ENCODE measurements at places on chromosomes 11 and 22.
A peak's percentile ranks its signal among the peaks of the same experiment; 100 is the strongest.

GRCh38 chr11:34647131-34647530, 26.2 kb downstream of the EHF start:
- DNase-seq = no peak

DNA sequence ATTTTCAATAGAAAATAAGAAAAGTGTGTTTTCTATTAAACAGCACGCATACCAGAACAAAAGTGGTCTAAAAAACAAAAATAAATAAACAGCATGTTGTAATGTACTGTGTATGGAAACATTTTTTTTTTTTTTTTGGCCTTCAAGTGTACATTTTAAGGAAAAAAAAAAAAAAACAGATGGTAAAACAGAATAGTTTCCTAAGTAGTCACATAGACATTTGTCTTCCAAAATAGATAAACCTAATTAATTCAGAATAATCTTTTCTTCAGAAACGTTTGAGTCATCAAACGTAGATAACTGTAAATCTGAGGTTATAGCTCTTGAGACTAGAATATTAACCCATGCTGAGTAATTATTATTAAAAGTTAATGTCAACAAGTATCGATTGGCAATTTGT, 396 bp upstream of the CFAP300 start:
- peak; percentile 6 for DNase-seq

GRCh38 chr11:92314499-92314898, 89.9 kb downstream of the FAT3 start:
- DNase-seq = no peak

- no peak for DNase-seq
Measured at GRCh38 chr11:15430381-15430780, 315.7 kb downstream of the INSC start.

- DNase-seq = no peak
Measured at GRCh38 chr11:117219455-117219854, 12.4 kb downstream of the PCSK7 start.

- no peak for DNase-seq
Measured at GRCh38 chr22:24001314-24001713, 3.9 kb downstream of the GSTT4 start.

GRCh38 chr11:66494935-66495334, 14.7 kb downstream of the DPP3 start:
- no peak for DNase-seq

DNA sequence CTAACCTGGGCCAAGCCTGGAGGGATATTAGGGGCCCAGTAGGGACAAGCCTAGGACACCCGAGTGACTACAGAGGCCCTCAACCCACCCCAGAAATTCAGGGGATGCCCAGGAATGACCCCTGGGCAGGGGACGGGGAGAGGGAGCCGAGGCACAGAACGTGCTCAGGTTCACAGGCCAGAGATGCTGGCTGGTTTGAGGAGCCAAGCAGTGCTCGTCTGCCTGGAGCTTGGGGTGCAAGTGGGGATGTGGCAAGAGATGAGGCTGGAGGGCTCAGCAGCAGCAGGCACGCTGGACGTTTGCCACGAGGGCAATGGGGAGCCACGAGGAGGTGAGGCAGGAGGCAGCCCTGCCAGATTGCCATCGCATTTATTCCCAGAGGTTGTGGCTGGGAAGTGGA, 34.0 kb upstream of the EMID1 start:
- no peak for DNase-seq

DNA sequence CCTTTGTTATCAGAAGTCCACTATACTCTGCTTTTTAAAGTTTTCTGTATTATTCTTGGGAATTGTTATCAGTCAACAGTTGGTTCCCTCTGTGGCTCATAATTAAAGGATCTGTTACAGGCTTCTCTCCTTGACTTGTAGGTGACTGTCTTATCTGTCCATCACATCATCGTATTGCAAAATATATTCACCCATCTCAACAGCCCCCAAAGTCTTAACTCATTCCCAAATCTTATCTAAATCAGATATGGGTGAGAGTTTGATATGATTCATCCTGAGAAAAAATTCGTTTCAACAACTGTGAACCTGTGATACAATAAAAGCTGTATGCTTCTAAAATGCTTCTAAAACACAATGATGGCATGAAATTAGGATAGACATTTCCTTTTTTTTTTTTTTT, 1245.6 kb upstream of the RAG2 start:
- no peak for DNase-seq

GRCh38 chr11:120936356-120936755, 87.5 kb upstream of the TBCEL start:
- DNase-seq = no peak

GRCh38 chr22:48943567-48944432, 883.9 kb downstream of the BRD1 start:
- no peak for DNase-seq

DNA sequence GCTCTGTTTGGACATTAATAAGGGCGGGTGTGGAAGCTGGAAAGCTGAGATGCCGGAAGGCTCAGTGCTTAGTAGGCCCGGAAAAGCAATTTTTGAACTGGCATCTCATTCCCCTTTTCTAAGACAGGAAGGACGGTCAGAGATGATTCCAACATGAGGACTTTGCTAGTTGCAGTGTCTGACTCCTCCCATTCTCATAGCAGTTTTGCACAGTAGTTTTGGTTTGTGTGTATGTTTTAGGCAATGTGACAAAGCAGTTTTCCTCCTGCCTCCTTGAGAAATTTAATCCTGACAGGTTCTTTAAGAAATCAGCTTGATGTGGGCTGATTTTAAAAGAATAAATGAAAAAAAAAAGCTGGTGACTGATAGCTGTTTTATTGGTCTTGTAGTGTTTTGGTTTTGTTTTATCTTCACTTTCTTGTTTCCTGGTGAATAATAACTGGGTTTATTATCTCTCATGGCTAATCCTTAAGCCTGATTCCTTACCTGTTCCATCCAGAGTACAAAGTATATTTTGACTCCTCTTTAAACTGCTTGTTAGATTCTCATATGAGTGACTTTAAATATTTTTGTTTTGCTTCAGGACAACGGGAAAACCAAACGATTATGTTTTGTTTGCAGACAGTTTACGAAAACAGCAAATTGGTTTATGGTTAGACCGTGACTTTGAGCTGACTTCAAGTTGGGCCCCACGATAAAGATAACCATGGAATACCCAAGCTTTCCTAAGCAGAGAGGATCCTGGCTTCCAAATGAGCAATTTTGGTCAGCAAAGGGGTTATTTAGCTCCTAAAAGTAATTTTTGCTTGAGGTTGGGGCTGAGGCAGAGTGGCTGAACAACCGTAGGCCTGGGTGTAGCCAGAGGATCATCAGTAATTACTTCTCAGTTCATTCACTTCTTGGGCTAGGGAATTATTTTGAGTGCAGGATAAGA, 3.4 kb downstream of the PTPRJ start:
- no peak for DNase-seq

DNA sequence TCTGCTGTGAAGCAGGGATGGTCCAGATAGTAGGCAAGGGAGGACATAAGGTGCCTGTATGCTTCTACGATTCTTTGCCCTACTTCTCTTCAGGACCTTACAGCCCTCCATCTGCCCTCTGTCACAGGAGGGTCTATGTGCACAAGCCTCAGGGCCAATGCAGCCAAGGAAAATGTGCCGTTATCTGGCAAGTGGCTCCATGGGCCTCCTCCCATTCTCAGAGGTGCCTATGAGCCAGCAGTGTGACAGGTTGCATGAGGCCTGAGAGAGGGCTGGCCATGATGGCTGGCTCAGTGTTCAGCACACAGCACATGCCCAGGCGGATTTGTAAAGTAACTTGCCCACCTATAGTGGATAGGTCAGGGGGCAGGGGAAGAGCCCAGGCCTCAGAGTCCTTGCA, 51.3 kb upstream of the SUSD2 start:
- DNase-seq = no peak

DNA sequence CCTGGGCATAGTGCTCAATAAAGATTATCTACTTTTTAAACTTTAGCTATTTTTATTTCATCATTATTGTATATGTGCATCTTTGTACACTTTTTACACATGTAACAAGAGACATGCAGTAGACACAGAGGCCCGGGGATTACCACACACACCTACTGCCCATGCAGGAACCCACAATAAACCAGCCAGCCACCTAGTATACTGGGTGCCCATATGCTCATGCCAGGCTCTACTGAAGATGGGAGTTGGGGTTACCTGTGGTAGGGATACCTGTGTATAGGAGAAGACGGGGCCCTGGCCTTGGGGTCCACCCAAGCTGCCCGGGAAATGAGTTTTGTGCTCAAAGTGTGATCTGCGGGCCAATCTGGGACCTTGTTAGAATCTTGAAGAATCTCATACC, 31.2 kb upstream of the P2RY2 start:
- DNase-seq = no peak

- no peak for DNase-seq
Measured at GRCh38 chr11:3824714-3825472, 15.9 kb downstream of the RHOG start.

DNA sequence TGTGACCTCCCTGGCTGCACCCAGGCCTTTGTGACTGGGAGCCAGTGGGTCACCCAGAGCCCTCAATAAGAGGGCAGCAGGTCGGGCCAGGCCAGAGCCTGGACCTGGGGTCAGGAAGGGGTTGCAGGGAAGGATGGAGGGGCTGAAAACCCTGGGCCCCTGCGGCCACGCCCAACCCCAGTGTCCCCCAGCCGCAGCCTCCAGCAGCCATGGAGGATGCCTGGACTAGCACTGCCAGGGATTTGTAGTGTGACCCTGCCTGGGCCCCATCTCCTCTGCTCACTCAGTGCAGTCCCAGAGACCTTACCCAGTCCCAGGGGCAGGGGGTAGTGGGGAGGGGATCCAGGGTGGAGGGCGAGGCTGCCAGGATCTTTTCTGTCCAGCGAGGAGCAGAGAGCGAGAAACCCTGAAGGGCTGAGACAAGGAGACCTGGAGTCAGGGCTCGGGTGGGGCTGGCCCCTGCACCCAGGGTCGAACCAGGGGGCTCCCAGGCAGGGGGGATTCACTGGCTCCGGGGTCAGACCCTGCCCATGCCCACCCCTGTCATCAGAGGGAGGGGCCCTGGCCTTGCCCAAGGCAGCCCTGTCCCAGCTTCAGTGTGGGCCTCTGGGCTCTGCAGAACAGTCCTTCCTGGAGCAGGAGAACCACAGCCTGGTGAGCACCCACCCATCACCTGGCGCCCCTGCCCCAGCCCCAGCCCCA, 187.5 kb downstream of the IGLL1 start:
- DNase-seq = no peak

GRCh38 chr11:3807909-3808860, at the start of gene PGAP2:
Gene PGAP2, plus strand, starts transcription at chr11:3808560. Its CDS starts 2,700 bp downstream, at chr11:3811260.
- DNase-seq = no peak

DNA sequence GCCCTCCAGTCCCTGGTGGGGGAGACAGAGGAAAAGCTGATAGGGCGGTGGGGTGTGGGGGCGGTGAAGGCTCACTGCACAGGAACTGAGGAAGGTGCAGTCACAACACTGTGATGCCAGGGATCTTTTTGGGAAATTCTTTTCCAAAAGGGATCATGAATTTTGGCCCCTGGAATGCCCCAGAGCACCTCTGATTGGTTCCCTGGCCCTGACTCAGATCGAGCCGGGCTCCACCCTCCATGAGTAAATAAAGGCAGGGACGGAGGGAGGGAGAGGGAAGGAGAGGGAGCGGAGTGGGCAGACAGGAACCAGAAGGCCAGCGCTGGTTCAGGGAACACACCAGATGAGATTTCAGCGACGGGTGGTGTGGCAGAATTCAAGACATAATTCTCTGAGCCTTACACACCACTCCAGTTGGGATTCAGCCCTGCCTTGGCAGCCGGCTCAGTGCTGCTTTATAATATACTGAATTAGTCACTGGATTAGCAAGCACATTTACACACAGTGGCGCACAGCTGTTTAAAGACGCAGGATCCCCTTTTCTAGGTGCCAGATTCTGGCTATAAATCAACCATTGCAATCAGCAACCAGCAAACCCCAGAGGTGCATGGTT, 80.3 kb downstream of the ETS1 start:
- DNase-seq = peak; percentile 87

DNA sequence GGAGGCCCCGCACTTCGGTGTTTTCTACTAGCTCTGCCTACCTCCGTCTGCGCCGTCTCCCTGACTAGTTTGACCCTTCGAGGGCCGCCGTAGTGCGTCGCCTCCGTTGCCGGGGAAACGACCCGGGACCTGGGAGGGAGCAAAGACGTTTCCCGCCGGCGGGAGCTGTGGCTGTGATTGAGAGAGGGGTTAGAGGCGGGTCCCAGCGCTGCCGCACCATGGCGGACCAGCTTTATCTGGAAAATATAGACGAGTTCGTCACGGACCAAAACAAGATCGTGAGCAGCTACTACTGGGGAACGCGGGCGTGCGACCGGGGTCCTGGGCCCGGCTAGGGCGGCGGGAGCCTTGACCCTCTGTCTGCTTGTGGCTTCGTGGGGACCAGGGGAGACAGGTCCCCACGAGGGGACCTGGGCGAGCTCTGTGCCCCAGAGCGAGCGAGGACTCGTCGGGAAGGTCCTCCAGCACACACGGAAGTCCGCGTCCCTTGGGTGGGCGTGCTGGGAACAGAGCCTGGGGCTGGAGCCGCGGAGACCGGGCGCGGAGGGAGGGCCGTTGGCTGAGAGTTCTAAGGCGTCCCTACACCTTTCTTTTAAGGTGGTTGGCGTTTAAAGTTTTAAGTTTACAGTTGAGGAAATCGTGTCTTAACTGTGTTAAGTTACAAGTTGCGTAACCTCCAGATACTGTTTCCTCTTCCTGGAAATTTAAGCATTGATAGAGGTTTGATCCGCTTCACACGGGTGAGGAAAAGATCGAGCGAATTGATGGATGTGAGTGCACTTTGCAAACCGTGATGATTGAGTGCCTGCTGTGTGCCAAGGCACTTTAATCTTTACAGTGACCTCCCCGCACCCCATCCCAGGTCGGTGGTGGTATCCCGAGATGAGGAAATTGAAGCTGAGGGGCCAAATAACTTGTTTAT, at the start of gene POLD3:
TSS of gene POLD3 (plus strand) at position 142 of the 922 bp plus-strand sequence. CDS start at position 219, 77 bp downstream.
- peak; percentile 59 for DNase-seq

DNA sequence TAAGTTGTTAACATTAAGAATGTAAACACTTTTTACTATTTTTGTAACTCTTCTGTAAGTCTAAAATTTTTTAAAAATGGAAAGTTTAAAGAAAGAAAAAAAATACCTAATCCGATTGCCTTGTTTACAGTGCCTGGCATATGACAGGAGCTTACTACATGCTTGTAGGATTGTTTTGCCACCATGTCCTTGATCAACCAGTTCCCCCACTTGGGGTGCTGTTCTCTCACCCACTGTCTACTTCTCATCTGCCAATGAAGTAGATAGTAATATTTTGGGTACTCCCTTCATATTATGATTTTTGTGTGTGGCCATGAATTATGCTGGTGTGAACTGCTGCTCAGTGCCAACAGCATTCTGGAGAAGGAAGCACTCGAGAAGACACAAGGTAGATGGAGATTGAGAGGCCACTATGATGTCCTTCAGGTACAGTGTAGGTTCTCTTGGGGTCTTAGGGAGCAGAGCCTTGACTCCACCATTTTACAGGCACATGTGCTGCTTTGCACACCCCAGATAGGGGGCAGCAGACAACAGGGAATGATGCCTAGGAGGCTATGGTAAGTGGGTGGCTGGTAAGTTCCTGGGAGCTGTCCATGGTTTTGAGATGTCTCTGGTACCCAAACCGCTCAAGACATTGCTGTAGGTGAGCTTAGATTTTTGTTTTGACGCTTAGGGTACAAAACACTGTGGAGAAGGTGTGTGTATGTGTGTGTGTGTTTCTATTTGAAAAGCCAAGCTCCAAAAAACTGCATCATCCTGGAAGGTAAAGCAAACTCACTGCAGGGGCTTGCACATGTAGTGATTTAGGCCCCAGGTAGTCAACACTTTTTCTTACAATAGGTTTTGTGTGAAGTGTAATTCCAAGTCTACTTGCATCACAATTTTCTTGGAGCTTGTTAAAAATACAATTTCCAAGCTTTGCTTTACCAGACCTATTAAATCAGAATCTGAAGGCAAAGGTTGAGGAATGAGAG, 494.5 kb upstream of the LARGE1 start:
- DNase-seq = peak; percentile 9
